ENCODE measurements at places on chromosomes 16 and 17. TPM values are rescaled to one million over a fixed set of nuclear protein-coding genes. Genes with fewer than 3 reads are reported as not detected.

DNA sequence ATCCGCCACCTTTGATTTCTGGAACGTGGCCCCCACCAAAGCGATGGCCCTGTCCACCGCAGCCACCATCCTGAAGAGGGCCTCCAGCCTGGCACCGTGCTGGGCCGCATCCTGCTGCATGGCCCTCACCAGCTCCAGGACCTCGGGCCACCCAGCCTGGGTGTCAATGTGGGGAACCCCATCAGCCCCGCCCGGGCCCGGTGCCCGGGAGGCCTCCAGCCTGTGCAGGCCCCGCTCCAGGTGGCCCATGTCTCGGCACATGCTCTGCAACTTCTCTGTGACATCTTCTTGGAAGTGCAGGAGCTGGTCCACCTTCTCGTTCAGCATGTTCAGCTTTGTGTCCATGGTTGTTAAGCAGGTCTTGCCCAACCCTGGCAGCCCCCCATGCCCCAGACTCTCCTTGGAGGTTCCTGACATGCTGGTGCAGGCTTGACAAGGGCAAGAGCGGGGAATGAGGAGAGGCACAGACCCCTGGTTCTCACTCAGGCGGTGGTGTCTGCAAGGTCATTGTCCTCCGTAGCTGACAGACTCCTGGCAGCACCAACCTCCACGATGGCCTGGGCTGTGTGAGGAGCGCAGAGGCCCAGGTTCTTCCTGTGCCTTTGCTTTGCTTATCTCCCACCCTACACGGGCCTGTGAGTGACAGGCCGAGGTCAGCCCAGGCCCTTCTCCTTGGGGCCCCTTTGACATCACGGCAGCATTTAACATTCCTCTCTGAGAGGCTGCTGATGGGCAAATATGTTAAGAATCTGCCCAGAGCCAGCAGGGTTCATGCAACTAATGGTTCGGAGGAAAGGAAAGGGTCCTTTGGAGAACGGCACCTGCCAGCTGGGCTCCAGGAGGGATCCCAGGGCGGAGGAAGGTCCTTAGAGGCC lies at the start of gene MYLK3:
TSS of gene MYLK3 (minus strand) at position 568 of the 875 bp plus-strand sequence. CDS start at position 417, 151 bp downstream.
- DNase-seq = no peak

- no peak for DNase-seq
These were observed 68.8 kb downstream of the ITFG1 start for GRCh38 chr16:47392081-47392480.

DNA sequence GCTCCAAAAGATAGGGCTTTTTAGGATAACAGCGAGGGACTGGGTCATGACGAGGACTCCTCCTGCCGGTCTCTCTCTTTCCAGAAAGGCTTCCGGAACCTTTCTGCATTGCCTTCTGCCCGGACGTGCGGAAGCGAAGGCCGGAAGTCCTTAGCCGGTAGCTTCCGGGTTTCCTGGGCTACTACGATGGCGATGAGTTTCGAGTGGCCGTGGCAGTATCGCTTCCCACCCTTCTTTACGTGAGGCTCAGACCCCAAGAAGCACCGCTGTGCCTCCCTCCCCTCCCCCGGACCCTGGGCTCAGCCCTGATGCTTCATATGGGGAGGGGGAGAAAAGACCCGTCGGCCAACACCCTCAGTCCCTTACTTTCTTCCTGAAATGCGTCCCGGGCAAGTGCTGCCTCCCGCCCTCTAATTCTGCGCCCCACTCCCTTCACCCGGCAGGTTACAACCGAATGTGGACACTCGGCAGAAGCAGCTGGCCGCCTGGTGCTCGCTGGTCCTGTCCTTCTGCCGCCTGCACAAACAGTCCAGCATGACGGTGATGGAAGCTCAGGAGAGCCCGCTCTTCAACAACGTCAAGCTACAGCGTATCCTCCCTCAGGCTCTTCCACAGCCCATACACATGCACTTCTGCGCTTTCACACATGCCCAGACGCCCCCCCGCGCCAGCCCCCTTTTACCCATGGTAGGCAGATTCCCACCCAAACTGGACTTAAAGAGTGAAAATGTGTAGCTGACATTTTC lies at the start of gene VPS25:
TSS of gene VPS25 (plus strand) at position 160 of the 746 bp plus-strand sequence. CDS start at position 187, 27 bp downstream.
- DNase-seq = peak; percentile 74

GRCh38 chr17:13230350-13231264 lies 212.8 kb upstream of the ELAC2 start:
- no peak for DNase-seq

Gene TMEM98
- 102 TPM for total RNA-seq

DNA sequence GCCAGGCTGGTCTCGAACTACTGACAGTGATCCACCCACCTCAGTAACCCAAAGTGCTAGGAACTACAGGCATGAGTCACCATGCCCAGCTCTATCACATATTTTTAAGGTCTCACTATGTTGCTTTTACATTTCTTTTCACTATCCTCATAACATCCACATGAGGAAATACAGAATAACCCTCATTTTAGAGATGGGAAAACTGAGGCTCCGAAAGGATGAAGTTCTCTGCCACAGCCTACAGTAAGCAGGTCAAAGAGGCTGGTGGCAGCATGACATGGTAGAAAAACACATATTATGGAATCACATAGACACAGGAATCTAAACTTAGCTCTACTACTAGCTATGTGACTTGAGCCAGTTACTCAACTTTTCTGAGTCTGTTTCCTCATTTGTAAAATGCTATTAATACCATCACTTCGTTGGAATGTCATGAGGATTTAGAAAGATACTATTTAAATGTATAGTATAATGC lies 32.2 kb downstream of the APPBP2 start:
- DNase-seq = no peak

Gene MILR1
- 8.9 TPM for total RNA-seq

Gene MT2A
- total RNA-seq = 5.6 TPM

DNA sequence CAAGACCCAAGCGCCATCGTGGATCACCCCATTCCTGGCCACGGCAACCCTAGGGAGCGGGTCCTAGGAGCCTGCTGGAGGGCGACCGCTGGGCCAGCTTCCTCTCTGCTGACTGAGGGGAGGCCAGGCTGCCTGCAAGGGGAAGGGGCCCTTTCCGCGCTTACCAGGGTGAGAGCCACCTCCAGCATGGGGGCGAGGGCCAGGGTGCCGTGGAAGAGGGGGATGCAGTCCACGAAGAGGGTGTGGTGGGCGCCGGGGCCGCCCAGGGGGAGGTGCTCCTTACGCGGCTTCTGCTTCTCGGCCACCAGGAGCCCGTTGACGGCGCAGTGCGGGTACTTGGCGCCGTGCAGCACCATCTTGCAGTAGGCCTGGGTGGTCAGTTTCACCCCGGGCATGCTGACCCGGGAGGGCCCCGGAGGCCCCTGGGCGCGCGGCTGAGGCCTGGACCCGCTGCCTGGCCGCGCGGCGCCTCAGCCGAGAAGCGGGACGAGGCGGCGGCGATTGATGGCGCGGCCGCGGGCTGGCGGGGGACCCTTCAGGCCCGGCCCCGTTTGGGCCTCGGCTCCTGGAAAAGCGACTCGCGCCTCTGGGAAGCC lies 345 bp downstream of the EMC8 start:
- DNase-seq = no peak

DNA sequence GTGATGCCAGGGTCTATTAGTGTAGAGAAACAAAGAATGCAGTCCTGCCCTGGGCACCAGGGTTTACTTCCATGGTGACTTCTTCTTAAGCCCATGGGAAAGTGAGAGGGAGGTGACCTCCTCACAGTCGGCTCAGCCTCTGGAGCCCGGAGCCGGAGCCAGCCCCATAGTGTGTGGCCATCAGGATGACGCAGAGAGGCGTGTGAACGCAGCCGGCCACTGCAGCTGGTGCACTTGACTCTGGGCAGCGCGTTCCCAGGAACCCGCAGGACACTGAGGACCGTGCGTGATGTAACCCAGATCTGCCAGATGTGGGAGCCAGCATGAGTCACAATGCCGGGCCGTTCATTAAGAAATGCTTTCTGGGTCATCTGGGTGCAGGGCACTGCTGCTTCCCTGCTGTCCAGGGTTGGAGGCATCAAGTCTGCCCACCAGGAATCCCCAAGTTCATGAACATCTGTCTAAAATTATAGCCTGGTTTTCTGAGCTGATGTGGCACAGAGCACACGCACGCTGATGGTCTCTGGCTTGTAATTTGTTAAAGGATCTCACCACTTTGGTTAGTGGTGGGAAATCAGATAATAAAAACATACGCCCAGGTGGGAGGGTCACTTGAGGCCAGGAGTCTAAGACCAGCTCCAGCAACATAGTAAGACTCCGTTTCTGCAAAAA lies 114.1 kb downstream of the PITPNC1 start:
- DNase-seq = peak; percentile 75

Gene PPP1R1B
- total RNA-seq = 329 TPM

DNA sequence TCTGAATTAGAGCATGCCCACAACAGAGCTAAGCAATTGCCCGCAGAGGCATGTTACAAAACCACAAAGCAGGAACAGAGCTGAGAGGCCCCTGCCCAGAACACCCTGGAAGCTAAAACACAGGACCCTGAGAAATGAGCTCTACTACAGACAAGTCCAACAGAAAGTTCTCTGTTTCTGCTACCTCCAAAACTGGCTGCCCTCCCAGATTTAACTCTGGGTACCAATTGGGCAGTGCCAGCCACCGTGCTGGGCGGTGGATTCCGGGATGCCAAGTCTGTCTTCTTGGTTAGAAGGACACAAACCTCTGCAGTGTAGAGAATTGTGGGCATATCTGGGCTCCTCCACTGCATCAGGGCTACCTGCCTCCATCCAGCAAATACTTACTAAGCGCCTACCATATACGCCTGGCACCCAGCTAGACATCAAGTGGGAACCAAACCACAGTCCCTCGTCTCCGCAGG lies 1.0 kb downstream of the CMTM4 start:
- no peak for DNase-seq

DNA sequence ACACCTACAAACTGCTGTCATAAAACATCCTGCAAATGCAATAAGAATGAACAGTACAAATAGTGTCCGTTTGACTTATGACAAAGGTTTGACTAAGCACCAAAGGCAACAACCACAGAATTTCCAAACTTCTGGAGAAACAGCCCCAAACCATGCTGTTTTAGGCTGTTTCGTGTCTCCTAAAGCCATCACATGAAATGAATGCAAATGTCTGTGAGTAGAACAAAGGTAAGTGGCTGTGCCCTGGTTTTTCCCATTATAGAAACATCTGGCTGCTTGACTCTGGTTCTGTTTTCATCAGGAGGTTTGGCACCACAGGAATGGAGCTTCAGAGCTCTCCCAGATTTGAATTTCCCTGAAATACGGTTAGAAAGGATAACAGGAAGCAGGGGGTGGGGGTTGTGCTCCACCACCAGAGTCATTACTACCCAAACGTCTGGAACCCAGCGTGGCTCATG lies 4.6 kb upstream of the EMP2 start:
- DNase-seq = no peak

DNA sequence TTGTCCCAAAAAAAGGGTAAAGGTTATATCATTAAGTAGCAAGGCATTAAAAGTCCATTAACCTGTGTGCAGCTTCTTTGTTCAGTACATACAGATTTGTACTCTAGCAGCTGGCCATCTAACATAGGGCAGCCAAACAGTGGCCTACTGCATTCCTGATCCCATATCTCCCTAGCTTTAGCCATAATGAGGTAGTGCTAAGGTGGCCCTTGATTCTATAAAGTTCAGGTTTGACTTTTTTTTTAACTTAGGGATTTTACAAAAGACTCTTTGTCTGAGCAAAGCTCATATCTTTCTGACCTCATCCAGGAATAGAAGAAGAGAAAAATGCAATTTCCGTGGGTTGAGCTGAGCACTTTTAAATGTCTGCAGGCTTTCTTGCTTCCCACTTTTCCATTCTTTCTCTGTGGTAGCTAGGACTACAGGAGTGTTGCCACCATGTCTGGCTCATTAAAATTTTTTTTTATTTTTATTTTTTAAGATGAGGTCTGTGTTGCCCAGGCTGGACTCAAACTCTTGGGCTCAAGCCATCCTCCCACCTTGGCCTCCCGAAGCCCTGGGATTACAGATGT lies 19.5 kb upstream of the CDC6 start:
- no peak for DNase-seq

Gene HAS3
- 1.4 TPM for total RNA-seq

DNA sequence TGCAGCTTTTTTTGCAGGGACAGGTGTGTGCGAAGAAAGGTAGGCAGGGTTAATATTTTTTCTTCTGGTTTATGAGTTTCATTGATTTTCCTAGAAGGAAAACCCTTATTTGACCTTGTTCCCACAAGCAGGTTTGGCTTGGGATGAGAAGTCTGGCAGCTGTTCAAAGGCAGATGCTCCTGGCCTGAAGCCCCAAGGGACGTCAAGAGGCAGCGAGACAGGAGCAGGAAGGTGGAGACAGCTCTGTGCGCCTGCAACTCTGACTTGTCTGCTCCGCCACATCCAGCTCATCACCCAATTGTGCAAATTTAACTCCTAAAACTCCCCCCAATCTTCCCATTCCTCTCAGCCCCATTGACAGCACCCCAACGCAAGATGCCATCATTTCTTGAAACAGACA lies 136.8 kb upstream of the XYLT1 start:
- no peak for DNase-seq

DNA sequence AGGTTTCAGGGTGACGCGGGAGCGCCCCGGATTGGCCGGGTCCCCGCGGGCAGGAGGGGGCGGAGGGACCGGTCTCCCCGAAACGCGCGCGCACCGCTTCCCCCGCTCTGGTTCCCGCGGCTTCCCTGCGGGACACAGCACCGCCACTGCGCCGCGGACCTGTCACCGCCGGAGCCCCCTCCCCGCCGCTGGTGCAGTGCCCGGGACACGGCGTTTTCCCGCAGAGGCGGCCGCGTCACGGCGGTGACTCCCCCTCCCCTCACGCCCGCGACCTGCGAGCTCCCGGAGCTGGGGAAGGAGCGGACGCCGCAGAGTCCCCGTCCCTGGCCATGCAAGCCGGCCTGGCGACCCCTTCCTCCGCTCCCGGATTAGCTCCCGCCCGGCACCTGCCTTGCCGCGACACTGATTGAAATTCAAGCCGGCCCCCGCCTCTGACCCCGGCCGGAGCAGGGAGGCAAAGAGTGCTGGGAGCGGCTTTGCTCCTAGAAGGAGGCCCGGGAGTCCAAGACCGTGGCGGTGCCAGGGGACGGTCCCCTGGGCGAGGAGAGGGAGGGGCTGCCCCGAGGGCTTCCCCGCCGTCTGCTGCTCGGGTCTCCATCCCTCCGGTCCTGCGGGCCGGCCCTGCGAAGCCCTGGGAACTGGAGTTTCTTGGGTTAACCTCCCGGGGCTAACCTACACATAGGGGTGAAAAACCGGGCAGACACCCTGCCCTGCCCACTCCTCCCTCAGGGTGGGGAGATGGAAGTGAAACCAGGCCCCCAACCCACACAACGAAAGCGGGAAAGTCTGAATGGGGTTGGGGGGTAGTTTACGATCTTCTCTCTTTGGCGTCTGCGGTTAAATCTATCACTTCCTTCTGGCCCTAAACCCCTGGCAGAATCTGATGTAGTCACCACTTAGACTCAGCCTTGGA lies 1.0 kb downstream of the RHBDL3 start:
- no peak for DNase-seq

Gene SLX4
- total RNA-seq = 6.9 TPM

Measured in spinal cord (tissue), 10 donors.